Activated T-helper 2 cell treated with anti-CD3 and anti-CD28 coated beads, Interferon-gamma antibody, Interleukin-2, Interleukin-4, amounts not matched to agents 10 μg/mL and 5 μg/mL and 100 μg/mL, durations not matched to agents 14 hours and 24 hours and 36 hours (primary cell): ENCODE measurements at places on chromosomes 5 and 9.
A peak's percentile ranks its signal among the peaks of the same experiment; 100 is the strongest.

DNA sequence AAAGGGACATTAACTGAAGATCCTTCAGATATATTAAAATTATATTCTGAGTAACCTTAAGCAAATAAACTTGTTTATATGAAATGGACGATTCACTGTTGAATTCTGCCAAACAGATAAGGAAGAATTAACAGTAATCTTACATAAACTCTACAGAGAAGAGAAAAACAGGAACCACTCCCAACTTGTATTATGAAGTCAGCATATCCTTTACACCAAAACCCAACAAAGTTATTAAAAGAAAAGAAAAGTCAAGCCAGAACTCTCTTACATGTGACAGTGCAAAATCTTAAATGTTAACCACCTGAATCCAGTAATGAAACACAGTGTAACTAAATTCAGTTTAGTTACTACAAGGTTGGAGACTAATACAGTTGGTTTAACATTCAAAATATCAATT, 185.8 kb downstream of the DEPDC1B start:
- no peak for DNase-seq

GRCh38 chr5:53424686-53425615, 55.5 kb upstream of the FST start:
- no peak for DNase-seq

DNA sequence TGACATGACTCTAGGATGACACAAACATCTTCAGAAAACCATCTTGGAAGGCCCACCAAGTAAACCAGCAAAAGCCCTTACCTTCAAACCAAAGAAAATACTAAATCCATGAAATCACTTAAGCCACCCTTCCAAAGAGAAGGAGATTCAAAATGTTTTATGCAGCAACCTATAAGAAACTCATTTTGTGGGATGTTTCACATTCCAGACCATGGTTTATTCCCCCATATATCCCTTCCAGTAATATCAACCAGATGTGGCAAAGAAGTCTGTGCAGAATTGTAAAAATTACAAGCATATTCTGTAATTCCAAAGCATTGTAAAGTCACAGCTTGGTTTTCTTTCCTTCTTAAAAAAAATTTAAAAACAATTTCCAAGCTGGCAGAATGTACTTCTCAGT, 117.4 kb downstream of the SLIT3 start:
- no peak for DNase-seq

GRCh38 chr9:109304347-109304746, 16.5 kb downstream of the EPB41L4B start:
- no peak for DNase-seq

DNA sequence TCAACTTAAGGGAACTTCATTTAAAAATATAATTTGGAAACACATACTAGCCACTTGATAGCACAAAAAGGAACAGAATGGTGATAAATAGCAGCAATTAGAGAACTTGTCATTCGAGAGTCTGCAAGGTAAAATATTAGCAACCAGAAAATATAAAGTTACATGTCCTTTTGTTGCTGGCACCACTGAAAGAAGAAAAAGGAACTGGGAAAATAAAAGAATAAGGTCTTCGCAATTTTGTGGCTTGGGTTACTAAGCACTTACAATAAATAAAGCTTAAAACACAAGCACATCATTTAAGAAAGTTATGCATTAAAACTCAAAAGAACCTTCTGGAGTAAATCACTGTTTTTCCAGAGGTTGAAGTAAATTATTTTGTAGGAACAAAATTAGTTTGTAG, 149.9 kb upstream of the FBN2 start:
- DNase-seq = no peak

DNA sequence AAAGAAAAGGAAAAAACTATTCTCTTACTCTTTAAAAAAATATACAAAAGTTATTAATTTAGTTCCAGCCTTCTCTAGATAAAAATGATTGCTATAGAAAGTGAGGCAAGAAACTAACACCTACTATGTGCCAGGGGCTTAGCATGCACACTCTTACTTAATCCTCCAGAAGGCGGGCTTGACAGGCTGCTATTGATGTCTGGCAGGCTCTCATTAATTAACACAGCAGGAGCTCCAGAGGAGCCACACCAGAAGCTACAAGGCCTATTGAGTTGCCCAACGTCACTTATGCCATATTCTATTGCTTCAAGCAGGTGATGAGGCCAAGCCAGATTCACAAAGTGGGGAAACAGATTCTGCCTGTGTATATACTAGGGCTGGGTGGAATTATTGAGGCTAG, 54.6 kb upstream of the CLINT1 start:
- DNase-seq = no peak

DNA sequence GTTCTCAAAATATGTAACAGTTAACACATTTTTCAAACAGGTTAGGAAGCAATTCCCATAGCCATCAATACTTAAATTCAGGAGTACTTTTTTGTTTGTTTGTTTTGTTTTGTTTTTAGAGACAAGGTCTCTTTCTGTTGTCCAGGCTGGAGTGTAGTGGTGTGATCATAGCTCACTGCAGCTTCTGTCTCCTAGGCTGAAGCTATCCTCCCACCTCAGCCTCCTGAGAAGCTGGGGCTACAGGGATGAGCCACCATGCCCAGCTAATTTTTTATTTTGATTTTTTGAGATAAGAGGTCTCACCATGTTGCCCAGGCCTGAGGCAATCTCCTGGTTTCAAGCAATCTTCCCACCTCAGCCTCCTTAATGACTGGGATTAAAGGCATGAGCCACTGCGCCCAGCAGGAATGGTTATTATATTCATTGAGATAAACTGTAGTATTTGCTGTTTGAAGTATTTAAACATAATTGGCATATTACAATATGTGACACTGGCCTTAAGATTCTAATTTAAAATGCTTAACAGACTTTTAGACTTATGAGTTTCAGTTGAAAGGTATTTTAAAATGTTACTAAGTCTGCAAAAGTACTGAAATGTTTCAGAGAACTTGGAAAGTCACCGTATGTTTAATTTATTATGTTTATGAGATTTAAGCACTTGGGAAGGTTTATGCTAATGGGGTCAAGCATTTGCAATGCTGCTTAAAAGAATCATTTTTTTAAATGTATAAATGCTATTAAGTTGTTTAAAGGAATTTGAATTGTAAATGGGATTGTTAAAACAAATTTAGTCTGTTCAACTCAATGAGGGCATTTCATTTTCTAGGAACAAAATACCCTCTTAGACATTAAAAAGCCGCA, 17.0 kb downstream of the UTP15 start:
- no peak for DNase-seq

DNA sequence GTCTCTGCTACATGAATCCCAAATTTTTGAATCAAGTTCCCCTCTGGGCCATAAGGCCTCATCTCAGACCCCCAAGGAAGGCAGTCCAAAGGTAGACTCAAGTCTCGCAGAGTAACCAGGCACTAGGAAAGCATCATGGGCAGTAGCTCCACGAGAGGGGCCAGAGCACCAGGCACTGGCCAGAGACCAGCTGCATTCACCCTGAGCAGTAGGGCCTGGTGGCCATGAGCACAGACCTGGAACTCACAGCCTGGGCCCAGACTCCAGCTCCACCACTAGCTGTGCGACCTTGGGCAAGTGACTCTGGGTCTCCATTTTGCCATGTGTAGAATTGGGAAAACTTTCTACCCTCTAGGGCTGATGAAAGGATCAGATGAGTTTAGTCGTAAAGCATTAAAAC, 28.5 kb downstream of the NANS start:
- DNase-seq = no peak

GRCh38 chr5:154849264-154849785, 1.1 kb downstream of the FAXDC2 start:
- DNase-seq = no peak

GRCh38 chr9:118395415-118395814, 691.2 kb downstream of the TLR4 start:
- DNase-seq = no peak

DNA sequence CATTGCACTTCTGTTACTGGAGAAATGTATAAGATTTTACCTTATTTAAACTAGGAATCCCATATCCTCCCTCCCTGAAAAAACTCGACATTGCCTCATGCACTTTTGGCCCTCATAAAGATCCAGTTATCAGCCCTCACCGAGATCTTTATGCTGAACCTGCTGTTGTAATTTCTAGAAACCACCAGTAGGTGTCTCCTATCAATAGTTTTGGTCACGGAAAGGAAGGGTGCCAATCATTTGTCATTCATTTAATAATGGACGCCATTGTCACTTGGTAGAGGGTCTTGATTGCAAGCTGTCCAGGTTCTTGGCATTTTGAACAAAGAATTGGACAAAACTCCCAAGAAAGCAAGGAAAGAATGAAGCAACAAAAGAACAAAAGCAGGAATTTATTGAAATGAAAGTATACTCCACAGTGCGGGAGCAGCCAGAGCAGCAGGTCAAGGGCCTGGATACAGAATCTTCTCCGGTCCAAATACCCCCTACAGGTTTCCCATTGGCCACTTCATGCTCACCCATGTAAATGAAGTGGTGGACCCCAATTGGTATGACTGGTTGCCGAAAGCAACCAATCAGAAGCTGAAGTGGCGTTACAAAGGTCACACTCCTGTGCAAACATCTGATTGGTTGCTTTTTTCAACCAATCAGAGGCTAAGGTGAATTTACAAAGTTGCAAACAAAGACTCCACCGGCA, 524.3 kb downstream of the PSAT1 start:
- no peak for DNase-seq

DNA sequence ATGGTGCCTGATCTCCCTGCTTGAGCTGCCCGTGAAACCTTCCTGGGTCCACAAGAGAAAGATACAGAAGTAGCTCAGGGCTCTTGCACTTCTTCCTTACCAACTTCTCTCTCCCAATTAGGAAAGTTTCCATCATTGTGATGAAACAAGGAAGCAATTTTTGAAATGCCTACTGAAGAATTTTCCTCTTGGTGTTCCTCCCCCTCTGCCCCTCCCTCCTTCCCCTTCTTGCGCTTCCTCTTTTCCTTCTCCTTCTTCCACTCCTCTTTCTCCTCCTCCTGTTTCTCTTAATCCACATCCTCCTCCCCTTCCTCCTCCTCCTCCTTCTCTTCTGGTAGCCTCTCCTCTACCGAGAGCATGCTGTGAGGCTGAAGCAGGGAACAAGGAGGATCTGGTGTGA, 36.3 kb upstream of the OTULINL start:
- DNase-seq = no peak

DNA sequence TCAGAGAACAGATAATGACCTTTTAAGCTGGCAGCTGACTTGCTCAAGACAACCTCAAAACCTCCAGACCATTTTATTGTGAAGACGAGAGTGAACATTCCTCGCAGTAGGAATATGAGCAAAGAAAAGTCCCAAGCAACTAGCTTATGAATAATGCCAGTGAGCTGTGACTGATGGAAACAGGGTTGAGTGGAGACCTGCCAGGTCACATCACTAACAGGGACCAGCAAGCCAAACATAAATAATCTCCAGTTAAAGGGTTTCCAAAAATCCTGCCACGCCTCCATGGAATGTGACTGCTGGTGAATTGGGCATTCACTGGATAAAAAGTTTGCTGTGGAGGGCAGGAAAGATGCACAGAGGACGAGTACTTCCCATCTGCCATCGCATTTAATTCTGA, 185.4 kb downstream of the CRB2 start:
- no peak for DNase-seq

- DNase-seq = no peak
These were observed 65.4 kb downstream of the AUH start for GRCh38 chr9:91296354-91296753.

- peak; percentile 20 for DNase-seq
These were observed 34.3 kb upstream of the RPS23 start for GRCh38 chr5:82312373-82312856.

DNA sequence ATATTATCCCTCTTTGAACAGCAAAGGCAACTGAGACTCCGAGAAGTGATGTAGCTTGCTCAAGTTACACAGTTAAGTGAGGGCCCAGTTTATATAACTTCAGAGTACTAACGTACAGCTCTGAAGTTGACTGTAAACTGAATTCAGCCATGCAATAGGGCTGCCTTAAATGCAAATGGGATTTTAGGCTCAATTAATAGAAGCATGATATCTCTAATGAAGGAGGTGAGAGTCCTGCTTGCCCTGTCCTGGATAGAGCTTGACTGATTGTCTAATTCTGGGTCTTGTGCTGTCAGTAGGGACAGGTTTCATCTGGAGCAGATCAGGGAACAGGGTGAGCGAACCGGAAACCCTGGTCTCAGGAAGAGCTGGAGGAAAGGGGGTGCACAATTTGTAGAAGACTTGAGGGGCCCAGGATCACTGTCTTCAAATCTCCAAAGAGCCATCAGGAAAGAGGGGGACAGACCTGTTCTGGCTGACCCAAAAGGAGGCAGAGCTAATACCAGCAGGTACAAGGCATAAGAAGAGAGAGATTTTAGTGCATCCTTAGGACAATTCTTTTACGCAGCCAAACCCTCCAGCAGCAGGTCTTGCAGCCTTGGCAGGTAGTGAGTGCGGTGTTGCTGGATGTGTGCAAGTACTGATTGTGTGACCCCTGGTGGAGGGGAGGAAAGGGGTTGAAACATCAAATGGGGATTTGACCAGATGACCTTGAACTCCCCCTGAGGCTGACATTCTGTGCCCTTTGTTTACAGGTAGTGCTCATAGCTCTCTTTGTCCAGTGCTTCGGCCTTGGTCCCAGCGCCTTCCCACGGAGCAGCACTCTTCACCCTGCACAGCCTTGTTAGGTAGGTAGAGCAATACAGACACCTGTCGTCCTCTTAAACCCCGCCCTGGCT, 13.0 kb downstream of the GSN start:
- DNase-seq = no peak

- peak; percentile 44 for DNase-seq
These were observed at the start of gene GRIN1 for GRCh38 chr9:137138722-137139467. Gene GRIN1, plus strand, starts transcription at chr9:137139154. Its CDS starts 333 bp downstream, at chr9:137139487.

DNA sequence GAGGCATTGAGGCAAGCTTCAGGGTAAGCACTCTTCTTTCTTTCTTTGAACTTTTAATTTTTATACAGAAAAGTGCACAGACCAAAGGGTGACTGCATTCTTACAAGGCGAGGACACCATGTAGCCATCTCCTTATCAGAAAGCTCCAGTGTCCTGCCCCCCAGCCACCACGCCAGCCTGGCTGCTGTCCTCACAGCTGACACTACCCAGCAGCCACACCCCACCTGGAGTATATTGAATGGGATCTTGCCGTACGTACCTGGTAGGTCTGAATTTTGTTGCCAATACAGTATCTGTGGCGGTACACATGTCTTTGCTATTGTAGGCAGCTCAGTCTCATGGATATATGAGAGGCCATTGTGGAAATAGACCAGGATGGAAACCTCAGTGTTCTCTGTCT, 284.0 kb upstream of the IRX2 start:
- DNase-seq = no peak

DNA sequence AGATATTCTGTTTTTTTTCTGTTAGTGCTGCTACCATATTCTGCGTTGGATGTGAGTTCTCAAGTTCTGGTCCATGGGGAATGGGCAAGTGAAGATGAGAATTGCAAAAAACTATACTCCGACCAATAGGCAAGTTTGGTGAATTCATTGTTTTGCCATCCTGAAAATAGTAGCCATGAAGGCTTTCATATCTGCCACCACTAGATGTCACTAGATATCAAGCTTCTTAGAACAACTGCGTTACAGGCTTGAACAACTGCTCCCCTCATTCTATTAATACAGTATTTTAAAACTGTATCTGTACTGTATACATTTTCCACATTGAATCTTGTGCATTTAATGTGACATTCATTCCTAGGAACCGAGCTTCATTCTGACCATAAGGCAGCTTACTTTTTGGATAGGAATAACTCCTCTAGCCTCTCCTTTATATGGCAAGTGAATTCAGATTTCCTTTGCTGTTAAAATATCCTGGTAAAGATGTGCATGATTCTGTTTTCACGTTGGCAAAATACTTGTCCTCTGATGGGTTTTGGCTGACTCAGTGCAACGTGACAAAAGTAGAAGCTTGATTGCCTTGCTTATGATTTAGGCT, 163.6 kb downstream of the SREK1 start:
- no peak for DNase-seq
